ENCODE measurements at places on chromosomes 6 and 20.

- DNase-seq: no peak
Measured at GRCh38 chr6:43359831-43360230, 9.6 kb downstream of the ZNF318 start.

- no peak for DNase-seq
Measured at GRCh38 chr6:169545982-169546381, 155.8 kb downstream of the WDR27 start.

DNA sequence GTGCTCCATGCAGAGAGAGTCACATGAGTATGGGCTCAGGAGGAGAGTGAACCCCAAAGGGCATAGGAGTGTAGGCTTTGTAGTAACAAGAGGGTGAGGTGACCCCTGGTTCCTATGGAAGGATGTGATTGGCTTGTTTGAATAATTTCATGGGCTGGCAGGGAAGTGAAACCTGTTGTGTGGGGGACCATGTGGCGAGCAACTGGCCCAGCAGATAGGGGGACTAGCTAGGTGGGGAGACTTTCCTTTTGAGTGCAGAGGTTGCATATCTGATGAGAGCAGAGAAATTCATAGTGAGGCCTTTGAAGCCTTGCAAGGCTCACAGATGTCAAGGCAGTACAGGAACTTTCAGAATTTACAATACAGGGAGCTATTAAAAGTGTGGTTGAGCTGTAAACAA, 247.9 kb upstream of the SLC35B3 start:
- DNase-seq: no peak

DNA sequence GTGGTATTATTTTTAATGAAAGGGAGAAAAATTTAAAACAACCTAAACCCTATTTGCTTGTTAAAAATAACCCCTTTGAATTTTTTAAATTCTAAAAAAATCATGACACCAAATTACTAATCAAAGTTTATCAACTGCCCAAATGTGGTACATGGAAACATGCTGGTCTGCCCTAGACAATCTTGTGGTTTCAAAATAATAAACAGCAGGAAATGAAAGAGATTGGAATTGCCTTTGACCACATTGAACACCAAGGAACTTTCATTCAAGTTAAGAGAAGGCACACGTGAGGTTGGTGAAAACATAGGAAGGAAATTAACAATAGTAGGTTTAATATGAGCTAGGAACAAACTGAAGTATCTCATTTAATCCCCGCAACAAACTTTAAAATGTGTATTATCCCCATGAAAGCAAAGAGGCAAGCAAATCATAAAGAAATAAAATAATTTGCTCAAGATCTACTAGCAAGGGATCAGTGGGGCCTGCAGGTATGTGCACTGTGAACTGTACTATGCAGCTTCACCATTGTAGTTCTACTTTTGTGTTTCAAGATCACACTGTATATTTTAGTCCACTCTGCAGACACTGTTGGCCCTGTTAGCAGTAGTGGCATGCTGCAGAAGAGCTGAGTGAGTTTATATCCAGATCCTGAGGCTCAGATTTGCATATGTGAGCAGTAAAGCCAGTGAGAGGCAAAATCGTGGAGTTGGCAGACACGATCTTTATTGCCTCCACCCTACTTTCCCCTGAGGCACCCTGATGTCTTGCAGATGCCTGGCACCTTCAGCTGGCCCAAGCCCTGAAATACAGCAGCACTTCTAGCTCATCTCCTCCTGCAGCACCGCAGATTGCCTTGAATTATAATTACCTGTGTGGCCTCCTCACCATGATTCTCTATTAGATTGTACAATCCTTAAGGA, 157.8 kb upstream of the TENT5A start:
- no peak for DNase-seq

DNA sequence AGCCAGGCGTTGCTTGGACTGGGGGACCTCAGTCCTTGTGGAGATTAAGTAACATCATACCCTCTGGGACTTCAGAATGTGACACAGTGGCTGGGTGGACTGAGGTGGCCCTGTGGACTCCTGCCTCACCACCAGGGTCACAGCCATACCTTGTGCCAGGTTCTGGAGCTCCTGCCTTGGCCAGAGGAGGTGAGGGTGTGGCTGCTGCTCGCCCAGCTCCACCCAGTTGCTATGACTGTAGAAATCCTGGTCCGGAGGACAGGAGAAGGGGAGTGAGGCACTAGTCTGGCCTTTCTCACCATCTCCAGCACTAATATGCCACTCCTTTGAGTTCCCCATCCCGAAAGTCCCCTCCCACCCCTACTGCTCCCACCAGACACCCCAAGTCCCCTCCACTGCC, 1.9 kb downstream of the VWA7 start:
- no peak for DNase-seq

DNA sequence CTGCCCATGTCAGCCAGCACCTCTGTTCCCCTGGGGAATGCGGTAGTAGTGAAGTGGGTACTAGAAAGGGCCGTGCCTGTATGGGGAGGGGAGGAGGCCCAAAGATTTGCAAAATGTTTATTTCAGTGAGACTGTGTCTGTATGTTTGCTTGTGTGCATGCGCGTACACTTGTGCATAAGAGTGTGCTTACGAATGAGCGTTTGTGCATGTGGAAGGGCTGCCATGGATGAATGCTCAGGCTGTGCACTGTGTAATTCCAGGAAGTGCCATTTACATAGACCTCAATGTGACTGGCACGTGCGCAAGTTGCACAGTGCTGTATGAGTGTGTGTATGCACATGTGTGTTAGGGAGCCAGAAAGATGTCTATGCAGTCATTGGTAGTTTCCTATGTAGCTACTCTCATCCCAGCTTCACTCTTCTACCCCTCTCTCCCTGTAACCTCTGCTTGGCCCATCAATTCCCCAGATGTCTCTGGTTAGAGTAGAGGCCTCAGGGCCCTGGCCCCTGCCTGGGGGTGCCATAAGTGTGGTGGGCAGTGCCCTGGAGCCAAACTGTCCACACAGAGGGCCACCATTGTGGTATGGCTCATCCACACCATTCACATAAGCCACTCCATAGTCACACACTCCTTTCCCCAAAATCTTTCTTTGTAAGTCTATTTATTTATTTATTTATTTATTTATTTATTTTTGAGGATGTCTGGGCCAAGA, 26.8 kb upstream of the SLC22A7 start:
- DNase-seq: no peak

- DNase-seq: peak; percentile 60
Measured at GRCh38 chr20:2451939-2452732, 18.5 kb downstream of the SNRPB start.

GRCh38 chr20:10259166-10259565, 40.5 kb downstream of the SNAP25 start:
- no peak for DNase-seq

DNA sequence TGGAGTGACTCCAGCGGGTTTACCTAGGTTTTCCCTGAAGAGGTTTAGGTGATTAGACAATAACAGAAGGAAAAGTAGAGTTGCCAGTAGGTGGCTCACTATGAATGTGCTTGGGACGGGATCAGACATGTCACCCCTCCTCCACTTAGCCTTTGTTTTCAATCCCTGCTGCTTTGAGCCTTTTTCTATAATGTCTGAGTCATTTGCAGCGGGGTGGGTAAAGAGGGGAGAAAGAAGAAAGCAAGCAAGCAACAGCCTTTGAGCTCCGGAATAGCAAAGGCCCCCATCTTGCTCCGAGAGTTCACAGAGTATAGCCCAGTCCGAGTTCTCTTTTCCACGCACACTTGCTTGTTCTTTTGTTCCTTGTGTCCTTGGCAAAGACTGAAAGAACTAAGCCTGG, 129.1 kb downstream of the PACRG start:
- peak; percentile 98 for DNase-seq

GRCh38 chr6:29490552-29490951, 2.8 kb upstream of the MAS1L start:
- no peak for DNase-seq

DNA sequence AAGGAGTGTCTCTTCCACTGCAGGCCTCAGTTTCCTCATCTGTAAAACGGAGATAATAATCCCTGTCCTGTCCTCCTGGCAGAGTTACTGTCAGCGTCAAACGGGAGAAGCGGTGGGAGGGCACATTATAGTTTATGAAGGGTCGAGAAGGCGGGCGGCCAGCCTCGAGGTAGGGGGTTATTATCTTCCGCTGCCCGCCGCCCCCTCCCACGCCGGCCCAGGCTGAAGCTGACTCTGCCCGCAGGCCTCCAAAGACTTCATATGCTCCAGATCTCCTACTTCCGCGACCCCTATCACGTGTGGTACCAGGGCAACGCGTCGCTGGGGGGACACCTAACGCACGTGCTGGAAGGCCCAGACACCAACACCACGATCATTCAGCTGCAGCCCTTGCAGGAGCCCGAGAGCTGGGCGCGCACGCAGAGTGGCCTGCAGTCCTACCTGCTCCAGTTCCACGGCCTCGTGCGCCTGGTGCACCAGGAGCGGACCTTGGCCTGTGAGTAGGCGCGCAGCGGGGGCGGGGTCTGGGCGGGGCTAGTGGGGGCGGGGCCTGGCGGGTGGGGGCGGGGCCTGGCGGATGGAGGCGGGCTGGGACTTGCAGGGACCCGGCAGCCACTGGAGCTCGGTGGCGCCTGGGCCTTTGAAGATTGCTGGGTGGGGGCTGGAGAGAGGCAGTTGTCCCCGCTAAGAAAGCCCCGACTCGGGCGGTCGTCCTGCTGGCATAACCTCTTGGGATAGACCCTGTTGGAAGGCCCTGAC, 2.8 kb downstream of the PROCR start:
- DNase-seq: no peak

DNA sequence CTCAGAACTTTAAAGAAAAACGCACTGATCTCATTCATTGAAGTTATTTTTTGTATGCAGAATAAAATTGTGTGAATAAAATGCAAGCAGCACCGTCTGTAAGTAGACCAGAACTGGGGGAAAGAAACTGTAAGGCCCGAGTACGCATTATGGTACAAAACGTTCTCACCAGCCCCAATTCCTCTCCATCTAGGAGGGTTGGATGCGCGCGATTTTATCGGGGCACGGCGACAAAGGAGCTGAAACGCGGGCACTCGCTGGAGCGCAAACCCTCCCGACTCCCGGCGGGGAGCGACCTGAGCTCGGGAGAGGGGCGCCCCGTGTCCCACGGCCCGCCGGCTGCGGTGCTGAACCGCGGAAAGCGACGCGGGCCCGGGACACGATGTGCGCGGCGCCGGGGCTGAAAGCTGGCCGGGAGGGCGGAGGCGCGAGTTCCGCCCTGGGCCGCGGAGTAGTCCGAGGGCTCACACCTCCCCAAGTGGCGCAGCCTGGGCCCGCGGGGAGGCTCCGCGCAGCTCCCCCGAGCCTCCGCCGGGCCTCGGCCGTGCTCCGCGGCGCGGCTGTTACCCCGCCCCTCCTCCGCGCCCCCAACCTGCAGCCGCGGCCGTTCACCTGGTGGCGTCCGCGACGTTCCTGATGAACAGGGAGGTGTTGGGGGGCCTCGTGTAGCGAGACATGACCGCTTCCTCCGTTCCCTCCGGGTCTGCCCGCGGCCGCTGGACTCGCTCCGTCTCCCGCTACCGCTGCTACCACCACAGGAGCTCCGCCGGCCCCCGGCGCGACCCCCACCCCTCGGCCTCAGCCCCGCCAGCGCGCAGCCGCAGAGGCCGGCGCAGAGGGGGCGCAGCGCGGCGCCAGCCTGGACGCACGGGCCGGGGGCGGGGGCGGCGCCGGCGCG, at the start of gene SRSF12:
Gene SRSF12, minus strand, starts transcription at position 861 of the 898 bp plus-strand sequence. Its CDS starts 184 bp downstream, at position 677.
- DNase-seq: peak; percentile 10

DNA sequence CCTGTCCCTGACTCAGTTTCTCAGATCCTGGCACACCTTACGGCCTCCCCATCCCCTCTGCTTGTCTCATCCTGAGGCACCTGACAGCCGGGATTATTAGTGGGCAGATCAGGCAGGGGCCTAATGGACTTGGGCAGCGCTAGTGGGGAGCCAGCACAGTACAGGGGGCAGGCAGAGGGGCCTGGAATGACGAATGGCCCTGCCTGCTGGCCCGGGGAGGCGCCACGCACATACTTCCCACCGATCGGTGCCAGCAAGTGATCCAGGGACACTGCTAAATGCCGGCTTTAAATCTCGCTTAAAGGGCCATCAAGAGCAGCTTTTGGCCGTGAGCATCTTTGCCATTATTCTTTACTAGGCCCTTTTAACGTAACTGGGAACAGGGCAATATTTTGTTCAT, 188.4 kb downstream of the DHX35 start:
- no peak for DNase-seq

GRCh38 chr6:43848671-43849391, 78.8 kb downstream of the VEGFA start:
- DNase-seq: no peak

GRCh38 chr6:163226181-163226835, 188.2 kb upstream of the QKI start:
- DNase-seq: no peak

GRCh38 chr6:37201726-37202125, 31.8 kb downstream of the PIM1 start:
- DNase-seq: no peak

DNA sequence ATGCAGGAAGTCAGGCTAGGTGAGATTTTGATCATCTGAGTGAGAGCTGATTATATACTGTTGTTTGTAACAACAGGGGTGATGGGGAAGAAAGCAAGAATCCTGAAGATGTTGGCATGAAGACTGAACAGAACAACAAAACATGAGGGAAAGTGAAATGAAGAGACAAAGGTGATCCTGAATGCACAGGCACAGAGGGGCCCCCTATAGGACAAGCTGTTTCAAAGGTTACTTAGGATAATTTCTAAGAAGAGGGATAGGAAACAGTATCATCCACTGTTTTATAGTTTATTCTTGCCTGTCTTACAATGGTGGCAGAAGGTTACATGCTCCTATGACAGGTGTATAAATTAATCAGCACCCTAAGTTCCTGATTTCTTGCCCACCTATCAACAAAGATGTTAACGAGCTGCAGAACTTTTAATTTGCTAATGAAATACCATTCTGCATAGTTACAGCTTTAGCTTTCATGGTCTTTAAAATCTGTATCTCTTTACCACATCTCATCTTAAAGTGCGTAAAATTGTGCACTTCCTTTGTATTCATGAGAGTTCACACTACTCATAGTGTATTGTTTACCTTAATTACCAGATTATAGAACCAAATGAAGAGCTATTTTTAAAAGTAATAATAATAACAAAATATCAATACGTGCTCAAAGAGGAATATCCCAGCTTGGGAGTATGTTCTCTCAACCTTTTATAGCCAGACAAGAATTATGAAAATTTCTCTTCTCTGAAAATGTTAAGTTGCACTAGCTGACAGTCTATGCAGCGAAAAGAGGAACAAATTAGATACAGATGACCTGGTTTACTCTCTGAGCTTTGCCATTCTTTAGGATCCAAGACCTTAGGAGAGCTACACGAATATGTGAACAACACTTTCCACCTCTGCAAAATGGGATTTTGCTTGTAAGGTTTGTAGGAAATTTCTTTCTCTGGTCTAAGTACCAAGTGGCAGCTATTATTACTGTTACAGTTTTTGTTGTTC, 192.5 kb downstream of the EDN1 start:
- no peak for DNase-seq

- DNase-seq: no peak
Measured at GRCh38 chr6:135522965-135523692, 25.6 kb upstream of the AHI1 start.

- no peak for DNase-seq
Measured at GRCh38 chr6:127124172-127124571, 5.7 kb downstream of the RSPO3 start.
